ENCODE measurements at places on chromosomes 4 and X. TPM values are rescaled to one million over a fixed set of nuclear protein-coding genes. Genes with fewer than 3 reads are reported as not detected.

GRCh38 chrX:7346021-7346420 is 198.1 kb upstream of the PUDP start:
- DNase-seq, result no peak

- DNase-seq, result no peak
These were observed 732 bp upstream of the ESX1 start for GRCh38 chrX:104255465-104255864.

DNA sequence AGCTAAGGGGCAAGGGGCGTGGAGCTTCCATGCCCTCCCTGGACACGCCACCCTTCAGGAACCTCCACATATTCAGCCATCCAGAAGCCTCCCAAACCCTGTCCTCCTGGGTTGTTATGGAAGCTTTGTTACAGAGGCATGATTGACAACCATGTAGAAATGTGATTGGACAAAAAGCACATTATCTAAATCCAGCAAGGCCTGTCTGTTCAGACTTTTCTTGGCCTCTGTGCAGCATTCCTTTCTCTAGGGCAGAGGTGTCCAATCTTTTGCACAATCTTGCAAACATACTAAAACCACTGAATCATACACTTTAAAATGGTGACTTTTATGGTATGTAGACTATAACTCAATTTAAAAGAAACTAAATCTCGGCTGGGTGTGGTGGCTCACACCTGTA is 12.7 kb downstream of the STEEP1 start:
- no peak for DNase-seq

GRCh38 chr4:82287720-82288119 is 86.1 kb downstream of the HNRNPD start:
- no peak for DNase-seq

TEX13C gene
- not detected for total RNA-seq

CT45A1 gene
- not detected for total RNA-seq

GPRASP2 gene
- total RNA-seq, result 18.1 TPM

RNF175 gene
- 0.99 TPM for total RNA-seq

GAGE12E gene
- total RNA-seq, result not detected
